ENCODE measurements at places on chromosomes 12 and 14.

GRCh38 chr12:57627501-57628279 is 5.3 kb downstream of the B4GALNT1 start:
- DNase-seq = no peak

DNA sequence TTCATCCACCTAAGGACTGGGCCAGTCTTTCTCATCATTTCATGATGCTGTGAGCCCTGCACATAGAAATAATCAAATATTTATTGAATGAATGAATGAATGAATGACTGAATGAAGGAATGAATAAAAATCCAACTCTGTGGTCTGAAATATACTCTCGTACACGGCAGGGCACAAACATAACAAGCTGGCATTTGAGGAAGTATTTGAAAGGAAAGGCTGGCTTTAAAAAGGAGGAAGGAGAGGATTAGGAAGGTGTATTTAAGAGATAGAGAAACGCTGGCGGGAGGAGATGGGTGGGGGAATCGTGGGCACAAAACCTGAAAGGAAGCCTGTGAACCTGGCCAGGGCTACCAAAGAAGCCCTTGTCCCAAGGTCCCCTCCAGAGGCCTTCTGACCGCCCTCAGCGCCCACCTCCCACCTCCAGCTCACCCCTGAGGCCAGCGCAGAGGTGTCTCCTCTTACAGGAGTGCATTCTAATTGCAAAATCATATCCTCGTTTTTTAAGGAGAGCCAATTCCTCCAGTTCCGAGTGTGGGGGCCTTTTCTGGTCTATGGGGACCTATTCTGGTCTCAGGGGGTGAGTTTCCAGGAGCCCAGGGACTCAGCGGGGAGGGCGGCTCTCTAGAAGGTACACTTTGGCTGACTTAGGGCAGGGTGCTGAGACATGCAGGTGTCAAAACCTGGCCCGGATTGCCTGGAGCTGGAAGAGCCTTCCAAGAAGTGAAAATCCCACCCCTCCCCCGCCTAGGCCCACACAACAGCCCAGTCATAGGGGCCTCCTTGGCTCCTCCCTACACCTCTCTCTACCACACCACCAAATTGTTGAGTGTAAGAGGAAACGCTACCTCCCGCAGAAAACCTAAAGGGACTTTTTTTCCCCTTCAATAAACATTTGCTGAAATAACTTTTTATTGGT is 8.7 kb upstream of the JDP2 start:
- DNase-seq = peak; percentile 78

DNA sequence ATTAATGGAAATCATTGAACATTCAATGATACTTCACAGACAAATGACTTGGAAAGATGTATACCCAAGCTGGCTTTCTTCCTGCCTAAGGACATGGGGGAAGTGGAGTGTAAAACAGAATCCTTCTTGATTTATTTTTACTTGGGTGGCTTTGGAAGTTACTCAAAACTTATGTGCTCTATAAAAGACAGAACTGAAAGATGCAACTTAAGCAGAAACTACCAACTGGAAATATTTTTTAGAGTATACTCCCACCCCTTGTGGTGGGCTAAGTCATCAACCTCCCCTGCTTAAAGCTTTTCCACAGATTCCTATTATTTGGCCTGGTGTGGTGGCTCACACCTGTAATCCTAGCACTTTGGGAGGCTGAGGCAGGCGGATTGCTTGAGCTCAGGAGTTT is 126.0 kb upstream of the ATP2B1 start:
- no peak for DNase-seq

DNA sequence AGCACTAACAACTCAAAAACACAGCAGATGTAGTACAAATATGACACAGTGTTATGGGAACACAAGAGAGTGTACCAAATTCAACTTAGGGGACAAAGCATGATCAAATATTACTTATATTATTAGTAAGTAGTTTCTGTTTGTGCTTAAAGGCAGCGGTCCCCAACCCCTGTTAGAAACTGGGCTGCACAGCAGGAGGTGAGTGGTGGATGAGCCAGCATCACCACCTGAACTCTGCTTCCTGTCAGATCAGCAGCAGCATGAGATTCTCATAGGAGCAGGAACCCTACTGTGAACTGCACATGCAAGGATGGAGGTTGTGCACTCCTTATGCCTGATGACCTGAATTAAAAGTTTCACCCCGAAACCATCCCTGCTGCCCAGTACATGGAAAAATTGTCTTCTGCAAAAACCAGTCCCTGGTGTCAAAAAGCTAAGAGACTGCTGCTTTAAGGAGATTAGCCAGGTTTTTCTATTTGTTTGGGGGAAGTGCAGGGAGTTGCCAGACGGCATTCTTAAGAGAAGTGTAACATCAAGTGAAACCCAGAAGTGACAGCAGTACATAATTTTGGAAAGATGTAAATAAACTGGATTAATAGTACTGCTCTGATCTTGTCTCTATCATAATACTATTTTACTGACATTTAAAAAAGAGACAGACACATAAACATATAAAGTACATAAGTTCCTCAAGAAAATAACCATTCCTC is 26.7 kb downstream of the GTF2A1 start:
- no peak for DNase-seq

DNA sequence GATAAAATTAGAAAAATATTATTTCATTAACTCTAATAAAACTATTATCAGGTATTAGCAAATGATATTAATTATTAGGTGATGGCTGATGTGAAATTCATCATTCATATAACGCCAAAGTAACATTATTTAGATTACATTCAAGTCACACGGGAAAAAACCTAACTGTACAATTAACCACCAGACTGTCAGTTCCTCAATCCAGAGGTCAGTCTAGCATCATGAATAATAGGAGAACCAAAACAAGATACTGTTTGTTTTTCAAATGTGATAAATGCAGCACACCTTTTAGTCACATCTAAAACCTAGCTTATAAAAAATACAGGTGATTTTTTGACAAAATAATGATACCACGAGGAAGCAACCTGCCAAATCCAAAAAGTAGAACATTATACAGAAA is 19.6 kb downstream of the SENP1 start:
- no peak for DNase-seq

- no peak for DNase-seq
These were observed 174.6 kb upstream of the DDHD1 start for GRCh38 chr14:53327716-53328115.

DNA sequence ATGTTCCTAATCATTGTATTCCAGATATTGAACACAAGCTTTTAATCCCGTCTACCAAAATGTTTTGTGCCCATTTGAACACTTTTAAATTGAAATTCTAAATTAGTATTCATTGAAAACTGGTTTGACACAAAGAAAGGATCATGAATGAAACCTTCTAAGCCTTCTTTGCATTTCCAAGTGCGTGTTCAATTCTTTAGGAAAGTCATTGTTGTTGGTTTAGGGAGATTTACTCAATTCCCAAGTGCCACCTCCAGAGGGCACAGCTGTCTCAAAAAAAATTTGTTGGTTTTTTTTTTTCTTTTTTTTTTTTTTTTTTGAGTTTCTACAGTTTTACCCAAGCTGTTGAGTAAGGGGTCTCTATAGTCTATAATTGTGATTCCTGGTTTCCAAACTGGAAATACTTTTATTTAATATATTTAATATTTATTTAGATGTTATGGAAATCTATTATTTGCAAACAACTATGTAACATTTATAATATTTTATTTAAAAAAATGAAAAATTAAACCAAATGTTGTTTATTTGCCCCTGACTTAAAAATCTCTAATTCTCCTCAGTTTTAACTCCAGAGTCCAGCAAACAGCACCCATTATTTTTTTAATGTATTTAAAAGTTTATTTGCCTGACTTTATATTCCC is 79.9 kb downstream of the NEDD1 start:
- DNase-seq = peak; percentile 6

DNA sequence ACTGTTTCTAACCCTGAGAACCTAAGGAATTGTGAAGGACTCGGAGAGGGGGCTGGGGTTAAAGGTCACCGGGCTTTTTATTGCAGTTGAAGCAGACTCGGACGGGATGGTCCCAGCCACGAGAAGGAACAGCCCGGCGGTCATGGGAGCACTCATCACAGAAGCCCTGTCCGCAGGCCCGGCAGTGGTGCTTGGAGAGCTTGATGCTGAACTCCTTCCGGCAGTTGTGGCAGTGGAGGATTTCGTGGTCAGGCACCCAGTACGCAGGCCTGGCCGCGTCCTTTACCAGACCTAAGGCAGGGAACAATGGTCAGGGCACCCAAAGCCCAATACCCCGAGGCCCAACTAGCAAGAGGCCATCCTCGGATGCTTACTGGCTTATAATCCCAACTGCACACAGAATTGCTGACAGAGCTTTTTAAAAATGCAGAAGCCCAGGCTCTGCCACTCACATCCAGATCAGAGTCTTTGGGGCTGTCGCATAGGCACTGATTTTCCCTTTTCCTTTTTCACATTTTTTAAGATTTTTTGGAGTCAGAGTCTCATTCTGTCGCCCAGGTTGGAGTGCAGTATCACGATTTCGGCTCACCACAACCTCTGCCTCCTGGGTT is 44.7 kb downstream of the DCAF4 start:
- DNase-seq = no peak

DNA sequence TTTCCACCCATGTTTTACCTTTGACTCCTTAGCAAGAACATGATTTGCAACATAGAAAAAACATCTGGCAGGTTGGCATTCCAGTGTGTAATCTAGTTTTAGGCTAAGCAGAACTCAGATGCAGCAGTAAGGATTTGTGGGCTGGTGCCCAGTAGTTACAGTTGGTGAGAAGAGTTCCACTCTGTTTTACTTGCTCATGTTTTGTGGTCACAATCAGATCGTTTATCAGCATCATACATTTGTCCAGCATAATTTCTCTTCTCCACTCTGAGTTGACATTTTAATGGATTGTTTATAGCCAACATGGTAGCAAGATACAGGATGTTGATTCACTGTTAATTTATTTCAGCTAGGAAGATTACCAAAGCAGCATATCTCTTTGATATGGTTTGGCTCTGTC is 120.0 kb downstream of the PDE6H start:
- DNase-seq = no peak

- DNase-seq = no peak
These were observed 24.1 kb upstream of the CRADD start for GRCh38 chr12:93653079-93653478.

- peak; percentile 95 for DNase-seq
These were observed 242.1 kb downstream of the CACNA1C start for GRCh38 chr12:2294651-2295475.

DNA sequence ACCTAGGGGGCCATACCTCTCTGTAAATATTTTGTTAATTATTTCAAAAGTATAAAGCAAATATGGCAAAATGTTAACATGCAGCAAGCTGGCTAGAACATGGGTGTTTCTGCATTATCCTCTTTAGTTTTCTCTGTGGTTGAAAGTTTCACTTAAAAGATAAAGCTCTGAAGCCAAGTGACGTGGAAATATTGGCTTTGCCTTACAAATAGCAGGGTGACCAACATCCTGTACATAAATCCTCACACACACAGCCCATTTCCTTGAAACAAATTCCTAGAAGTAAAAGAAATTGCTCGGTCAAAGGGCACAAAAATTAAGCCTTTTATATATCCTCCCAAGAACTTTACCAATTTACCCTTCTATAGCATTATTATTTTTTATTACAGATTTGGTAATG is 10.6 kb upstream of the VWF start:
- DNase-seq = no peak

GRCh38 chr12:64716839-64717455 is 42.3 kb downstream of the GNS start:
- DNase-seq = no peak

DNA sequence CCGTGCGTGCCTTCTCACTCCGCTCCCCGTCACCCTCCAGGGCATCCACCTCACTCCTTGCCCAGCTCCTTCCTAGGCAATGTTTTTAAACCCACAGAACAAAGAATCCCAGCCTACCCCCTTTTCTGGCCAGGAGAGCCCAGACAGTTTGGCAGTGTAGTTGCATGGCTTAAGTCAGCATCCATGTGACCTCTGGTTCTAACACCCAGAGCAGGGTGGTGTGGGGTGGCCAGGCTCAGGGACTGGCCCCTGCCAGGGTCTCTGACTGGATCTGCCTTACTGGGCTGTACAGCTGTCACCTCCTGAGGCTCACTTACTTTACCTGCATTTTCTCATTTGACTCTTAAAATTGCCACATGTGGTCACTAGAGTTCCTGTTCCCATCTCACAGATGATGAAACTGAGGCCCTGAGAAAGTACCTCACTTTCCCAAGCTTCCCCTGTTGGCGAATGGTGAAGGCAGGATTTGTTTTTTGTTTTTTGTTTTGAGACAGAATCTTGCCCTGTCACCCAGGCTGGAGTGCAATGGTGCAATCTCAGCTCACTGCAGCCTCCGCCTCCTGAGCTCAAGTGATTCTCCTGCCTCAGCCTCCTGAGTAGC is 18.3 kb downstream of the SDS start:
- no peak for DNase-seq

GRCh38 chr14:52015411-52016030 is 26.2 kb downstream of the RTRAF start:
- peak; percentile 18 for DNase-seq

GRCh38 chr14:79656056-79656455 is 555.2 kb downstream of the DIO2 start:
- DNase-seq = no peak

- DNase-seq = no peak
These were observed 16.0 kb downstream of the ABCD4 start for GRCh38 chr14:74286736-74287135.

Data from AML-193 (cell line).